T-helper 17 cell (primary cell): ENCODE measurements at places on chromosomes 6 and 20. TPM values are rescaled to one million over a fixed set of nuclear protein-coding genes. Genes with fewer than 3 reads are reported as not detected.

DNA sequence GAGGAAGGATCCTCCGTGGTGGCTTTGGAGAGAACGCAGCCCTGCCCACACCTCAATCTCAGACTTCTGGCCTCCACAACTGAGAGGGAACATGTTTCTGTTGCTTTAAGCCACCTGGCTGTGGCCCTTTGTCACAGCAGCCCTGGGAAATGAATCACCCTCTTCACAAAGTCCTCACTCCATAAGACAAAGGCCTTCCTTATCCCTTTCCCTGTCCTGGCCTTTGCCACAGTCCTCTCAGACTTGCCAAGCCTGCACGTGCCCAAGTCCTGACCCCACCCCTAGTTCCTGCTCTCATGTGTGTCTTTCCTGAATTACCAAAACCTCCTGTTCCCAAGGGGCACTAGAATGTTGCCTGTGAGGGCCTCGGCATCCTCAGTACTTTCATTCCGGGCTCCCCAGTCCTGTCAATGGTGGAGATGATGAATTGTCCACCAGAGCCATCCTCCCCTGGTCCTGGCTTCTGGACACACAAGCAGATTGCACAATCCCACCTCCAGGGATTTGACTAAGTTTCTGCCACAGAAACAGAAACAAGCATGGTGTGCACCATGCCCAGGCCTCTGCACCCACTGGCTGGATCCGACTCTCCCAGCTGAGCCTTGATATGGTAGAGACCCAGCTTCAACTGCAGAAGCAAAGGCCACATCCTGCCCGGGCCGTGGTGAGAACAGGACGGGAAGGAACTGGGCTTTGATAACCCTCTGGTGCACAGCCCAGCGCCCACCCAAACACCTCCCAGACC lies 232.6 kb upstream of the PDE10A start:
- no peak overlapping the region for H3K4me3 ChIP-seq
- peaks cover 3% of the 10 kb centered on the region for H3K36me3 ChIP-seq
- DNase-seq = no peak
- no peak overlapping the region for H3K27ac ChIP-seq
- no peaks in the 10 kb centered on the region for H3K4me1 ChIP-seq
- H3K27me3 ChIP-seq = peaks cover 24% of the 10 kb centered on the region

DNA sequence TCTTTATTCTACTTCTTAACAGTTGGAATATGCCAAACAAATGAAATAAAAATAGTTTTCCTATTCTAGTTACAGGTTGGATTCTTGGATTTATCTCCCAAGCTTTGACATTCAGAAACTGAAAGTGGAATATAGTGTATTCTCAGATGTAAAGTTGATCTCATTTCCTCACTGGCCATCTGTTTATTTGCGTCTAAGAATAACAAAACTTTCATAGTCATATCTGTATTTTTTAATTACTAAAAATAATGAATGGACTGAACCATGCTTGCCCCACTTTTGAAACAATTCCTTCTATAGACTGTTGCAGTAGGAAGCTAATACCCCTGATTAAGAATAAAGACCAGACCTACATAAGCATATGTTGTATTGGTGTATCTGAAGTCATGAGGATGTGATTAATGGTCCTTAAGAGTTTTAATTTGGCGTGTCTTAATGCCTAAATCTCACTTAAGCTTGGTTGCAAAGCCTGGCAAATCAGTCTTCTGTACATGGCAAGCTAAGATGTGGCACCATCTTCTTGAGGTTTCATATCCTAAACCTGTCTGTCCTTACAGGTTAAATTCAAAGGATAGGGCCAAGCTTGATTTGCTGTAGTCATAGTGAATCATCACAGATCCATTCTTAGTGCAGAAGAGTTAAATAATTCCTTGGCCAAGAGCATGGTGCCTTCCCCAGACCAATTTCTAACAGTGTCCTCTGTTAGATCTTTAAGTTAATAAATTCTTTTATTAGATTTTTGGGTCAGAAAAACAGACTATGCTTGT lies 58.9 kb downstream of the FOXO3 start:
- no peak overlapping the region for H3K4me3 ChIP-seq
- H3K36me3 ChIP-seq = peaks cover 2% of the 10 kb centered on the region
- no peak overlapping the region for H3K27ac ChIP-seq
- no peak for DNase-seq
- H3K4me1 ChIP-seq = peaks cover 29% of the 10 kb centered on the region
- no peaks in the 10 kb centered on the region for H3K27me3 ChIP-seq

The RALGAPB gene
- 45.2 TPM for total RNA-seq

The R3HDML gene
- not detected for total RNA-seq

DNA sequence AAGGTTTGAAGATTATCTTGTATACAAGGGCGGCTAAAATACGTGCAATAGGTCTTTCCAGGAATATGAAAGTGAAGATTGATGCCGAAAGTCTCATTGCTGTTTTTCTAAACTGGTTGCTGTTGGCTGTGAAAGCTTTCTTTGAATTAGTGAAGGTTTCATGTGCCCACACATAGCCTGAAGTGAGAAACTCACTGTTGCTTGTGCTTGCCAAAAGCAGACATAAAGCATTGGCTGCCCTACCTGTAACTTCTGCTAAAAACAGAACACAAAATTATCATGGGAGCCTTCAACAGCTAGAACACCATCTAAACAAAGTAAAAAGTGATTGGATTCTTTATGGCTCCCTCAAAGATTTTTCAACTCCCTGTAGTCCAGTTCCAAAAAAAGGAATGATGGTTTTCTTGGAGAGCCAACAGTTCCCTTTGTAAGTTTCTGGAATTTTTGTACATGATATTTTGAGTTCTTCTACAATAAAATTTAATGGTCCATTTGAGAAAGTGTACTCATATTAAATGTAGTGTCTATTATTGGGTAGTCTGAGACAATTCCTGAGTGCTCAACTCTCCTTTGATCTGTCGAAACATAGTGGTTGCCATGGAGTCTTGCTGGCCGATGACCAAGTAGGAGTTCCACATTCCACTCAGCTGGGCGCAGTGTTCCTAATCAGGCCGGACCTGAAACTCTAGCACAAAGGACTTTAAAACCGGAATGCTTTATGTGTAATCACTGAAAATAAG lies 68.5 kb downstream of the PLEKHG1 start:
- no peak overlapping the region for H3K27ac ChIP-seq
- no peak overlapping the region for H3K4me3 ChIP-seq
- H3K36me3 ChIP-seq = no peaks in the 10 kb centered on the region
- no peaks in the 10 kb centered on the region for H3K27me3 ChIP-seq
- no peak for DNase-seq

The CRISP3 gene
- not detected for total RNA-seq

GRCh38 chr6:82840571-82840970 lies 225.1 kb downstream of the UBE3D start:
- H3K27me3 ChIP-seq = peaks cover 7% of the 10 kb centered on the region
- DNase-seq = no peak
- no peak overlapping the region for H3K4me3 ChIP-seq

DNA sequence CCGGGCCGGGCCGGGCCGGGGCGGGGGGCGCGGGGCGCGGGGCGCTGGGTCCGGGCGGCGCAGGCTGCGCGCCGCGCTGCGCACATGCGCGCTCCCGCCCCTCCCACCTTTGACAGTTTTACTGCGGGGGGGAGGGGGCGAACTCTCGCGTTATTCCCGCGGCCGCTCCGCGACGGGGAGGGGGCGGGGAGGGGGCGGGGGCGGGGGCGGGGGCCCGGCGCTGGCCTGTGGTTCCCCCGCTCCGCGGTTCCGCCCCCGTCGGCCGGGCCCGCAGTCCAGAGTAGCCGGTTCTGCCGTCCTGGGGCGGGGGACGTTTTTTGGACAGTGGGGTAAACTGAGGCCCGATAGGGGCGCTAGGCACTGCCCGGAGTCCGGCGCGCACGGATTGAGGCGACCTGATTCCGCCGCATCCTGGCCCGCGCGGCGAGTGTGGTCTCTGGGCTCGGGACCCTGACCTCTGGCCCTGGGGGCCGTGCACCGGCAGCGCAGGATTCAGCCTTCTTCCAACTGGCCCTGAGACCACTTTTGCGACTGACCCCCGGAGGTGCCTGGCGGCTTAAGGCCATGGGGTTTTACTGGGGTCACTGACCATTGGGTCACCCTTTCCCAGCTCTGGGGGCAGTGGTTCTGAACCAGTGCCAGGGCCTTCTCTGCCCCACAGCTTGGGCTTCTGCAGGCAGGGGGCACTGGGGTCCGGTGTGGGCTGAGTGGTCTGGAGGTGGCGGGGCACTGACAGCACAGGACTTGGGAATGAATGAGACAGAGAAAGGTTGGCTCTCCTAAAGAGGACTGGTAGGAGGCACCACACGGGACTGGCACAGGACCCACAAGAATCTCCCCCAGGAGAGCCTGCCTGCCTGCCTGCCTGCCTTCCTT lies at the start of gene ZNF512B:
Gene ZNF512B, minus strand, starts transcription at position 93 of the 876 bp plus-strand sequence. CDS start 1,980 bp downstream, outside the sequence.
- peak within 1 kb of the TSS; percentile 89 for H3K27ac ChIP-seq
- DNase-seq = peak; percentile 54
- H3K27me3 ChIP-seq = no peaks in the 10 kb centered on the region
- peak within 1 kb of the TSS; percentile 92 for H3K4me3 ChIP-seq

The CYP21A2 gene
- total RNA-seq = 0.35 TPM

DNA sequence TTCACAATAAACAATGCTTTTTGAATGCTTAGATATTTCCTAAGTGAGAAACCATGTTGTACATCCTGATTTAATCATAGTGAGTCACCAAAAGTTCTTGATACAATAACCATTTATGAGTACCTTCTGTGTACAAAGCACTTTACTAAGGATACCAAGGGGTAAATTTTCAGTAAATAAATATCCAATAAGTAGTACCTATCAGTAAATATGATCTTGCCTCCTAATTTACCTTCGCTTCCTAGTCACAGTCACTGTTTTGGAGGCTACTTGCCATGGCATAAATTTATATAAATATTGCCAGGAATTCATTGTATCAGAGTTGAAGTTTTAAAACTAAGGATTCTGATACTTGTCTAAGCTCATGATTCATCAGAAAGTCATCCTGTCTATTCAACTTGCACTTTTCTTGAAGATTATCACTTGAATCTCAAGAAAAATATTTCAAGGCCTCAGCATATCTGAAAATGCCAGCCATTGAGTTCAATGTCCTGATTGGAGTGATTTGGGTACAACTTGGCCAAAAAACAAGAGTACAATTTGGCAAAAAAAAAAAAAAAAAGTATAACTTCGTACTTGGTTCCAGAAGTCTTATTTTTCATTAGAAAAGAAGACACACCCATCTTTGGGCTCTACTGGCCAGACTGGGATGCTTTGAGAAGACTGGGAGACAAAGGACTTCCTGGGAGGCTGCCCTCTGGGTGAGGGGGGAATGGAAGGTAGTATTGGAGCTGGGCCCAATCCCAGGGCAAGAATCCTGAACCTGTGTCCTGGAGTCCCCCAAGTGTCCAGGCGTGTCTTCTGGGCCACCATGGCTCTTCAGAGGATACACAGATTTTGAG lies 32.8 kb downstream of the RAB22A start:
- no peak for DNase-seq
- peaks cover 16% of the 10 kb centered on the region for H3K36me3 ChIP-seq
- peaks cover 32% of the 10 kb centered on the region for H3K4me1 ChIP-seq
- H3K27me3 ChIP-seq = no peaks in the 10 kb centered on the region

GRCh38 chr20:53773792-53774401 lies 180.3 kb upstream of the ZNF217 start:
- no peak for DNase-seq
- no peaks in the 10 kb centered on the region for H3K27me3 ChIP-seq
- H3K36me3 ChIP-seq = no peaks in the 10 kb centered on the region
- no peak overlapping the region for H3K4me3 ChIP-seq

The ADGRF4 gene
- not detected for total RNA-seq

The PDRG1 gene
- total RNA-seq = 9.0 TPM

GRCh38 chr20:52193886-52194545 lies 2.4 kb upstream of the ZFP64 start:
- H3K27me3 ChIP-seq = no peaks in the 10 kb centered on the region
- H3K4me3 ChIP-seq = no peak overlapping the region
- H3K27ac ChIP-seq = no peak overlapping the region
- no peak for DNase-seq
- no peaks in the 10 kb centered on the region for H3K36me3 ChIP-seq

- H3K4me1 ChIP-seq = peaks cover under 1% of the 10 kb centered on the region
- no peak overlapping the region for H3K4me3 ChIP-seq
- no peaks in the 10 kb centered on the region for H3K36me3 ChIP-seq
- peaks cover 52% of the 10 kb centered on the region for H3K27me3 ChIP-seq
- no peak overlapping the region for H3K27ac ChIP-seq
Observed at GRCh38 chr6:134741200-134741536, 208.7 kb downstream of the ALDH8A1 start.

The TPBG gene
- 0.89 TPM for total RNA-seq

DNA sequence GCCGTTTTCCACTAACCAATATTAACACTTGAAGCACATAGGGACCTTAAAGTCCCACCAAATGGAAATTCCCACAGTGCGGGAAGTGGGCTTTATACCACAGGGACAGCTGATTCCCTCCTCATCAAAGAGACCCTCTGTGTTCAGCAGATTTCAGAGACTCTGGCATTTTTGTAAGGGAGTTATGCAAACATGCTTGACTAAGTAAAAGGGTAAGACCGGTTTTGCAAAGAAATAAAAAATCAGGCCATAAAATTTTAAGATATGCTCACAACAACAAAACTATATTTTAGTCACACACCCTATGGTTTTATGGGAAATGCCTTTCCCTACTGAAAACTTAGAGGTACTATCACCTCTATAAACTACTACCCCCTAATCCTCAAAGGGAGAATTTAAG lies 45.4 kb upstream of the SPTLC3 start:
- H3K36me3 ChIP-seq = no peaks in the 10 kb centered on the region
- no peak overlapping the region for H3K4me3 ChIP-seq
- H3K27ac ChIP-seq = no peak overlapping the region
- DNase-seq = no peak
- H3K4me1 ChIP-seq = peaks cover 3% of the 10 kb centered on the region

DNA sequence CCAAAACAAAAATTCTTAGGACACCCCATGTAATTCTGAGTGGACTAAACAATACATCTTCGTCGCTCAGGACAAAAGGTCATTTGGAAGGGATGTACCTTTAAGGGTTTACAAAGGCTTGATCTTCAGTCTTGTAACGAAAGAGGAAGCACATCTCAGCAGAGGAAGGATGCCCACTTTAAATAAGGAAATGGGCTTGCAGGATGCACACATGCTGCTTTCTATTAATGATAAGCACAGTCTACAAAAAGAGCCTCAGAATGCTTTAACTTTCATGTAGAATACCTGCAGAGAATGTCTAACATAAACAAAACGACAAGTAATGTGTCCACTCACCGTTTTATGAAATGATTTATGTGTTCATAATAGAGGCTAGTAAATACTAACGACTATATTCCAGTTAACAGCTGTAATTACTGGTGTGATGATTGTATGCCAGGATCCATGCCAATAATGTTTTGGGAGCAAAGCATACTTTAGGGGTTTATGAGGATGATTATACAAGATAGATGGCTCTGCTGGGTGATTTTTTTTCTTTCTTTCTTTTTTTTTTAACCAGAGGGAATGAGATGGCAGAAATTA lies 216.9 kb downstream of the GMDS start:
- H3K27me3 ChIP-seq = peaks cover 2% of the 10 kb centered on the region
- no peak overlapping the region for H3K27ac ChIP-seq
- H3K4me3 ChIP-seq = no peak overlapping the region
- peaks cover 2% of the 10 kb centered on the region for H3K36me3 ChIP-seq
- DNase-seq = no peak
